Left cardiac atrium (tissue), 4 donors: ENCODE measurements at places on chromosomes 13 and 19. TPM values are rescaled to one million over a fixed set of nuclear protein-coding genes. Genes with fewer than 3 reads are reported as not detected.

GRCh38 chr13:42798118-42798517 lies 16.7 kb downstream of the FAM216B start:
- no peak for DNase-seq

DNA sequence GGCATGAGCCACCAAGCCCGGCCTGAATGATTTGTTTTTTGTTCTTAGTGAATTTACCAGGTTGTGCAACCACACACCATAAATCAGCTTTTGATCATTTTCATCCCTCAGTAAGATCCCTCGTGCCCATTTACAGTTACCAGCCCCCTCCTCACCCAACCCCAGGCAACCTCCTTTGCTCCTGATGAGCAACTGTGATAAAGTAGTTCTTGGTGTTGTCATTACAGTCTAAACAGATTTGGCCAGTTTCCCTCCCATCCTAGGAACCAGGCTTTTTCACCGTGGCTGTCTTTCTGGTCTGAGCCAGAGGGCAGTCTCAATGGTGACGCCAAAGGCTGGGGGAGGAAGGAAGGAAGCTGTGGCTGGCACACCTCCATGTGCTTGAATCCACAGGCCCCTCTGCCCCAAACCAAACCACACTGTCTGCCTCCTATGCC lies 61.2 kb upstream of the WDFY2 start:
- DNase-seq, result peak; percentile 42

DNA sequence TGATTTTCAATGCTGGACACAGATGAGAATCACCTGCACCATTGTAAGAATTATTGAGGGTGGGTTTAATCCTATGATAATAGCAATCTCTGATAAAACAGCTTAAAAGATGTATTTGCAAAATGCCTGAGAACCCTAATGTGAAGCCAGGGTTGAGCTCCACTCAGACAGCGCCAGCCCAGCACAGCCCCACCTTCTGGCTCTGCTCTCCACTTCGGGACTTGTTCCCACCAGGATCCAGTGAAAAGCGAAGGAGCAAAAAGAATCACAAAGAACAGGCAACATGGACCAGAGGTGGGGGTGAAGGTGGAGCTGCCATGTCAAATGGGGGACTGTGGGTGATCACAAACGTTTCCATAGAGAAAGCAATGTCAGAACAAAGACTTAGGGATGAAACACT lies 18.6 kb upstream of the ZNF816 start:
- DNase-seq, result no peak

DNA sequence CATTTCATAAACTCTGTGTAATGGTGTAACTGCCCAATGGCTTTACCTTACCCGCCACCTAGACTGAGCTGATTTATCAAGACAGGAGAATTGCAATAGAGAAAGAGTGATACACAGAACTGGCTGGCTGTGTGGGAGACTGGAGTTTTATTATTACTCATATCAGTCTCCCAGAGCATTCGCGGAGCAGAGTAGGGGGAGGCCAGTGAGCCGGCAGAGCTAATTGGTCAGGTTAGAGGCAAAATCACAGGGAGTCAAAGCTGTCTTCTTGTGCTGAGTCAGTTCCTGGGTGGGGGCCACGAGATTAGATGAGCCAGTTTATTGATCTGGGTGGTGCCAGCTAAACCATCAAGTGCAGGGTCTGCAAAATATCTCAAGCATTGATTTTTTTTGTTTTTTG lies 23.4 kb upstream of the SLITRK1 start:
- DNase-seq, result no peak

- no peak for DNase-seq
These were observed 129.2 kb downstream of the TBC1D4 start for GRCh38 chr13:75352641-75353327.

- no peak for DNase-seq
These were observed 216.5 kb downstream of the EFNB2 start for GRCh38 chr13:106318941-106319411.

GRCh38 chr13:46953331-46953730 lies 56.5 kb upstream of the HTR2A start:
- no peak for DNase-seq

The ARL11 gene
- 1.7 TPM for total RNA-seq

The C1QTNF9 gene
- 1.7 TPM for total RNA-seq

The LIM2 gene
- not detected for total RNA-seq

The C1QTNF9B gene
- 1.3 TPM for total RNA-seq
